Activated T-helper 1 cell treated with anti-CD3 and anti-CD28 coated beads, Interleukin-2, amount 50 U/mL, for 16 hours (primary cell): ENCODE measurements at places on chromosomes 3 and 15.

GRCh38 chr15:63157891-63158431 lies 684 bp upstream of the RPS27L start:
- DNase-seq: no peak

DNA sequence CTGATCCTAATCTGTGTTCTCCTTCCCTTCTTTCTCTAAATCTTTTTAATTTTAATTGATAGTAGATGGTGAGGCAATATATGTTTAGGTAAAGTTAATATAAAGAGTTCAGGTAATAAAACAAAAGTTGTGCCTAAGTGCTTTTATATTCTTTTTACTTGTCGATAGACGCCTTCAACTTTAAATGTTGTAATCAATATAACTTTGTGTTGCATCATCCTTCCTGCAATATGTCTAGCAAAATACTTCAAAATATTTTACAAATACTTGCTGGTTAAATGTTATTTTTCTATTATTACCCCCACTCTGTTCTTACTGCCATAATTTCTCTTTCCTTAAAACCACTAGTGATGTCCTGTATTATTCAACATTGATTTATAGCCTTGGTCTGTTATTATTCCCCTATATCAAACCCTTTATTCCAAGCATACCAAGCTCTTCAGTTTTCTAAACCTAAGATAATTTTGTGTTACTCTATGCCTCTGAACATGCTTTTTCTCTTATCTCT lies 92.4 kb downstream of the NAALADL2 start:
- no peak for DNase-seq

DNA sequence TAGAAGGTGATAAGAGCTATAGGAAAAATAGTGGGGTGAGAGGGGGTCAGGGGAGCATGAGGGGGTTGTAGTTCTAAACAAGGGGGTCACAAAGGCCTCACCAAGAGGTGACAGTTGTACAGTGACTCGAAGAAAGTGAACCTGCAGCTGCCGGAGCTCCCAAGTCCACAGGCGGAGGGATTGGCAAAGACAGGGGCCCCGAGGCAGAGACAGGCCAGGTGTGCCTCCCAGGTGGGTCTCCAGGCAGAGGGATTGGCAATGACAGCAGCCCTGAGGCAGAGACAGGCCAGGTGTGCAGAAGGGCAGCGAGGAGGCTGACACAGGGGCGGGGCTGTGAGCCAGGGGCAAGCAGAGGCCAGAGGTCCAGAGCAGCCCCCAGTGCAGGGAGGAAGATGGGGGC lies 63.7 kb downstream of the DNAJB8 start:
- no peak for DNase-seq

GRCh38 chr3:45687828-45688193 lies 1.4 kb upstream of the SACM1L start:
- no peak for DNase-seq

GRCh38 chr3:192863091-192863420 lies 54.6 kb downstream of the MB21D2 start:
- DNase-seq: no peak
